Esophagus muscularis mucosa (tissue), 4 donors: ENCODE measurements at places on chromosomes 5 and 9. TPM values are rescaled to one million over a fixed set of nuclear protein-coding genes. Genes with fewer than 3 reads are reported as not detected.

- peak; percentile 39 for DNase-seq
Measured at GRCh38 chr9:81375187-81376100, 313.9 kb downstream of the TLE1 start.

The CER1 gene
- not detected for total RNA-seq

DNA sequence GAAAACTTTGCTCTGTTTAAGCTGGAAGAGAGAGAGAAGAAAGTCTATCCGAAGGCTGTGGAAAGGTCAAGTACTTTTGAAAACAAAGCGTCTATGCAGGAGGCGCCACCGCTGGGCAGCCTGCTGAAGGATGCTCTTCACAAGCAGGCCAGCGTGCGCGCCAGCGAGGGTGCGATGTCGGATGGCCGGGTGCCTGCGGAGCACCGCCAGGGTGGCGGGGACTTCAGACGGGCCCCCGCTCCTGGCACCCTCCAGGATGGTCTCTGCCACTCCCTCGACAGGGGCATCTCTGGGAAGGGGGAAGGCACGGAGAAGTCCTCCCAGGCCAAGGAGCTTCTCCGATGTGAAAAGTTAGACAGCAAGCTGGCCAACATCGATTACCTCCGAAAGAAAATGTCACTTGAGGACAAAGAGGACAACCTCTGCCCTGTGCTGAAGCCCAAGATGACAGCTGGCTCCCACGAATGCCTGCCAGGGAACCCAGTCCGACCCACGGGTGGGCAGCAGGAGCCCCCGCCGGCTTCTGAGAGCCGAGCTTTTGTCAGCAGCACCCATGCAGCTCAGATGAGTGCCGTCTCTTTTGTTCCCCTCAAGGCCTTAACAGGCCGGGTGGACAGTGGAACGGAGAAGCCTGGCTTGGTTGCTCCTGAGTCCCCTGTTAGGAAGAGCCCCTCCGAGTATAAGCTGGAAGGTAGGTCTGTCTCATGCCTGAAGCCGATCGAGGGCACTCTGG, 32.6 kb downstream of the CD180 start:
- no peak for DNase-seq

DNA sequence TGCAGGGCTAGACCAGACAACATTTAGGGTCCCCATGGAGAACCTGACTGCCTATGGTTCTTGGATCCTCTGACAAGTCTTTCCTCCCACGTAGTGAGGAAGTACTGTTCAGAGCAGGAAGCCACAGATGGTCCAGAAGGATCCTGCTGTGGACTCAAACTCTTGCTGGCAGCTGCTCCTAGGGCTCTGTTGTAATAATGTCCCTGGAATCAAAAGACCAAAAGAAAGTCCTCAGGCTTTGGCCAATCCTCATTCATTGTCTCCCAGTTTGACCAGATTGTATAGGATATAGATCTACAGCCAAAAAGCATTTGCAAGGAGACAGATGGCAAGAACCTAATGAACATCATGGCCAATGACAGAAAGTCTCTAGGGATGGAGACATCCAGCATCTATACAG, 53.9 kb downstream of the SEMA6A start:
- no peak for DNase-seq

DNA sequence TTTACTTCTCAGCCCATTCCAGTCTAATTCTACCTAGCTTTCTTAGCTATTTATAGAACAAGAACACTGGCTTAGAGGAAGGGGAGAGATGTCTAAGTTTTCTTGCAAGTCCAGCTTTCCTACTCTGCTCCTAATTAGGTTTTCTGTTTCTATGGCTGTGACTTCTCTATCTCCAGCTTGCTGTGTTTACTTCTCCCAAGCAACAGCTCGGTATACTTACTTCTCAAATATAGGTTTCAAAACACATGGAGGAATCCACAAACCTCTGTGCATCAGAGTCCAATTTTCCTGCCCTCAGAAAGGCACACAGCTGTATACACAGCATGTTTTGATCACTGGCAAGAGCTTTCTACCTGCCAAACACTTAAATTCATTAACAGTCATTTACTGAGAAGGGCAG, 17.4 kb upstream of the HMGCR start:
- DNase-seq, result no peak

GRCh38 chr5:84825606-84826005, 440.9 kb upstream of the EDIL3 start:
- DNase-seq, result no peak

GRCh38 chr5:17359451-17360011, 138.5 kb upstream of the TAF11L2 start:
- no peak for DNase-seq

- no peak for DNase-seq
Measured at GRCh38 chr9:32487981-32488380, 38.0 kb downstream of the RIGI start.

The GRM6 gene
- not detected for total RNA-seq

DNA sequence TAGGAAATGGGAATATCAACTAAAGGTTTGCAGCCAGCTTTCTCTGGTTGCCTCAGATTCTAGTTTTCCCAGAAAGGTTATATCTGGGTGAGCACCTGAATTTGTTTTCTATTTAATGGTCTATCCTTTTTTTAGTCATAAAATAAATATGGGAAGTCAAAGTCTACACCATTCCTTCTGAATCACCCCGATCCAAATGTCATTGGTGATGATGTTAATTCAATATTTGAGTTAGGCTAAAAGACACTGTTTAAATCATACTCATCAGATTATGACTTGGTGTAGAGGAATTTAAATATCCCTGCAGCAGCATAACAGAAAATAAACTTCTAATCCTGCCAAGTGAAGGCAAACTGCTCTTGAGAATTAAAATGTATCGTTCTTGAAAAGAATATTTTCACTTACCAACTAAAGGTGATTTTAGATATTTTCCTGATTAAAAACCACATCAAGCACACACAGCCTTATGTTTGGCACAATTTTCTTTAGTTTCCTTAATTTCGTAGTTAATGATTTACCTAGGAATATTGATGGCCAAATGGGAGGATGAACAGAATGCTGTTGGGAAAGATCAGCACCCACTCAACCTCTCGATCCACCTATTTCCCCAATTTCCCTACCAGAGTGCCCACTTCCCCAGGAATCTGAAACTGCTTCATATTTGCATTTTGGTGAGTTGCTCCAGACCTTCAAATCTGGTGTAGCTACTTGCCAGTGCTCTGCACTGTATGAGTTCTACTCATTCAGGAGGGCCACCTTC, 103.1 kb upstream of the TSLP start:
- DNase-seq, result no peak

The STING1 gene
- total RNA-seq, result 82.8 TPM

DNA sequence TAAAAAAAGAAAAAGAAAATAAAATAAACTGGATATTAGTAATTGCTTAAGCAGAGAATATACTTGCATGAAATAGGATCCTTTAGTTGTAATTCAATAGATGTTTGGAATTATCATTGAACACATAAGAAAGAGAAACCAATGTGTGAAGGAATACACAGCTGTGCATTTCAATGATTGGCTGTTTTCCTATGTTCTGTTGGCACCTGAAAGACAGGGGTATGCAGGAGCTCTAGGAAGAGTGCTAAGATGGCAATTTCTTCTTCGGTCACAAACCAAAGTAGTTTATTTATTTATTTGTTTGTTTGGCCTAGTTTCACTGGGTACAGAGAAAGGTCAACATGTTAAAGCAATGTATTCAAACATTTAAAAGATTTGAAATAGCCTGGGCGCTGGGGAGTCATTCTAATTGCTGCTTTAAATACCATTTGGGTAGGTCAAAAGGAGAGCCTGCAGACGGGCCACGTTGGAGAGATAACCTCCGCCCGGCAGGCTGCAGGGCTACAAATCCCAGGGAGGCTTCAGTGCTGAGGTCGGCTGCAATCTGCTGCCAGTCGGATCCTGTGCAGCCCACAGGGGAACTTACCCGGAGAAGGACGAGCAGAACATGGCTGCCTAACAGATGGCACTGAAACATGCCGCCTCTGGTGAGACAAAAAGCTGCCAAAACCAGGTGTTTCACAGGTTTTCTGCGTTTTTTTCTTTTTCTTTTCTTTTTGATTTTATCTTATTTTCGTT, 154.2 kb upstream of the TYRP1 start:
- no peak for DNase-seq

- DNase-seq, result no peak
Measured at GRCh38 chr9:130732793-130733221, 39.2 kb downstream of the EXOSC2 start.

The SLC6A7 gene
- total RNA-seq, result not detected

DNA sequence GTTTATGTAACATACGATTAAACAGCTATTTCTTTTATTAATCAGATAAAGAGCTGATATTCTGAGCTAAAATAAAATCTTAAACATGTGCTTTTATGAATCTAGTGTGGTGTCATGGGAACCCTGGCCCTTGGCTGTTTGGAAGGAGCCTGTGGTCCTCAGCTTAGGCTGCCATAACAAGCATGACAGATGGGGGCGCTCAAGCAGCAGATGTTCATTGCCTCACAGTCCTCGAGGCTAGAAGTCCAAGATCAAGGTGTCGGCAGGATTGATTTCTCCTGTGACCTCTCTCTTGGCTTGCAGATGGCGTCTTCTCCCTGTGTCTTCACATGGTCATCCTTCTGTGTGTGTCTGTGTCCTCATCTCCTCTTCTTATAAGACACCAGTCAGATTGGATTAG, 448.2 kb downstream of the GADD45G start:
- DNase-seq, result peak; percentile 88

DNA sequence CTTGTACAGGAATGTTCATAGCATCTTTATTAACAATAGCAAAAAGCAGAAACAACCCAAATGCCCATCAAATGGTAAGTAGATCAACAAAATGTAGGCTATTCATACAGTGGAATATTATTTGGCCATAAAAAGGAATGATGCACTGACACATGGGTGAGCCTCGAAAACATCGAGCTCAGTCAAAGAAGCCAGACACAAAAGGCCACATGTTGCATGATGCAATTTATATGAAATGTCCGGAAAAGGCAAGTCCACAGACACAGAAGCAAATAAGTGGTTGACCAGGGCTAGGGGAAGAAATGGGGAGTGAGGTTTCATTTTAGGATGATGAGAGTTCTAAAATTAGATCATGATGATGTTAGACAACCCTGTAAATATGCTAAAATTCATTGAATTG, 16.5 kb upstream of the SLC2A8 start:
- DNase-seq, result no peak

DNA sequence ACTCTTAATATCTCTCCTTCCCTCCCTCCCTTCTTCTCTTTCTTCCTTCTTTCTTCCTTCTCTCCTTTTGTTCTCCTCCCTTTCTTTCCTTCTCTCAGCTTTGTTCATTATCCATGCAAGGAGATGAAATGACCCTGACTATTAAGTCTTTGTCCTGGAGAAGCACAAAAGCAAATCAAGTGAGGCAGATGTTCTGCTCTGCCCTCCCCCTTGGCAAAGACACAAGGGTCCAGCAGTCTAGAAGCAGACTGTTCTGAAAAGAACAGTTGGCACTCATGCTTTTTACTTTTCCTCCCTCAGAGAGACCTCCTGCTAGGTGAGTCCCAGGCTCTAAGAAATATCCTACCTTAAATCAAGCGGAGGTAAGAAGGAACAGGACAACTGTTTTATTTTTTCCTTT, 1067.6 kb upstream of the DMAC1 start:
- DNase-seq, result no peak

DNA sequence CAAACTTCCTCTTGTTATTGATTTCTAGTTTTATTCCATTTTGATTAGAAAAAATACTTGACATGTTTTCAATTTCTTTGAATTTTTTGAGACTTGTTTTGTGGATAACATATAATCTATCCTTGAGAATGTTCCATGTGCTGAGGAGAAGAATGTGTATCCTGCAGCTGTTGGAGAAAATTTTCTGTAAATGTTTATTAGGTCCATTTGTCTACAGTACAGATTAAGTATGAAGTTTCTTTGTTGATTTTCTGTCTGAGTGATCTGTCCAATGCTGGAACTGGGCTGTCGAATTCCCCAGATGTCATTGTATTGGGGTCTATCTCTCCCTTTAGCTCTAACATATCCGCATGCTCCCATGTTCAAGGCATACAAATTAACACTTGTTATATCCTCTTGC, 251.2 kb downstream of the CSNK1G3 start:
- DNase-seq, result no peak

DNA sequence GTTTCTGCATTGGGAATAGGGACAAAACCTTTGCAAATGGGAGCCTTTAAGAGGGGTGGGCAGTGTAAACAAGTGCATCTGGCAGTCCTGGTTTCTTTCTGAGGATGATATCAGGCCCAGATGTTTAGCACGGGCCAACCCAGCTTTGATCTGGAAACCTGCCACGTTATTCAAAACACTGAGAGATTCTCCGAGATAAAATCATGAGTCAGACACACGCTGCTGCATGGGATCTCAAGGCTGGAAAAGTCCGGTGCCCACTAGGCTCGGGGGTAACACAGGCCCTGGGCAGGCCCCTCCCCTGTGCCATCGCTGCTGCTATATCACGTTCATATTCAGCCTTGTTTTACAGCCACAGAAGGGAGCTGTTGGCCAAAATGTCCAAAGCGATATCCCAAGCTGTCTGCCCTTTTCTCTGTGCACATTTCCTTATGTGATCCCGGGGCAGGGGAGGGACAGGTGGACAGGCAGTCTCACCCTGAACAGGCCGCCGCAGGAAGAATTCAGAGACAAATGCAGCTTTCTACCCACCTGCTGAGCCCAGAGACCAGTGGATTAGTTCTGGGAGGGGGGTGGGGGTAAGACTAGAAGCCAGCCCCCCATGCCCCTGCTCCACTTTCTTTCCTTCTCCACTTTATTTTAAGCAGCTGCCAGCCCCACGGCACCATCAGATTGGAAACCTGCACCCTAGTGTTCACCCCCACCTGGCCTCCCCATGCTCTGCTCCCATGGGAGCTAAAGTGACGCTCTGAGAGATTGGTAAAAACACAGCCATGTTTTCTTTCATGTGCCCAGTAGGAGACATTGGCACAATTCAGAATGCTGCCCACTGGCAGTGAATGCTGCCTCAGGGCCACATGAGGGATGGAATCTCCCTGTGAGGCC, 63.1 kb downstream of the TMOD1 start:
- no peak for DNase-seq

DNA sequence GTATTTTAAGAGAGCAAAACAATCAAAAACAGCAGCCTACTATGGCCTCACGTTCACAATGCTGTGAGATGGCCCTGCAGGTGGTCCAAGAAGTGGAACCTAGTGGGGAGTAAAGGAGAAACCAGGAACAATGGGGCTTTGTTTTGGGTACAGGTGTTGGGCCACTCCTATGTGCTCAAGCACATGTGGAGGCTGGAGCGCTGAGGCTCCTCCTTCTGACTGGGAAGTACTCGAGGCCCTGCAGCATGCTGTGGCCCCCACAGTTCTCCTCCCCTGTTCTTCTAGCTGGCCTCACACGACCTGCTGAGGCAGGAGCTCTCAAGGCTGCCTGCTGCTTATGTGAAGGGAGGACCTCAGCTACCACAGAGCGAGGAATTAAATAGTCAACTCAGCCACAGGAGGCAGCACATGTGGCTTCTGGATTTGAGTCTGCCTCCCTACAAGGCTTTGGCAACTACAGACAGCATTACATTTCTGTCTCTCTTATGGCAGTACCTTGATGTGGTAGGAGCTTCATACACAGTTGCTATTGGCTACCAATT, 482.3 kb downstream of the SPOCK1 start:
- peak; percentile 80 for DNase-seq

DNA sequence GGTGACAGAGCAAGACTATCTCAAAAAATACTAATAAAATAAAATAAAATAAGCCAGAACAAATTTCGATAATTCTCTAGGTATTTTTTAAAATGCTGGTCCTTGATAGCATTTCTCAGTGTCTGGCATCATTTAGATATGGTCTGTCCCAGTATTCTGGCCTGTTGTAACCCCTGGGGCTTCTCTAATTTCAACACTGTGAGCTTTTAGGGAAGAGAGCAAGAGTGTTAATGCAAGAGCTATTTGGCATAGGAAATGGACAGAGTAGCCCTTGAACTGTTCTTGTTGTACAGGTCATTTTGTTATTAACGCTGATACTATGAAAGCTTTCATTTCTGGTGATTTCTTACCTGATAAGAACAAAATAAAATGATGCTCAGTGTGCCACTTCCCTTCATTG, 112.2 kb upstream of the ZNF608 start:
- no peak for DNase-seq
